ENCODE measurements at places on chromosomes 3 and 15.

DNA sequence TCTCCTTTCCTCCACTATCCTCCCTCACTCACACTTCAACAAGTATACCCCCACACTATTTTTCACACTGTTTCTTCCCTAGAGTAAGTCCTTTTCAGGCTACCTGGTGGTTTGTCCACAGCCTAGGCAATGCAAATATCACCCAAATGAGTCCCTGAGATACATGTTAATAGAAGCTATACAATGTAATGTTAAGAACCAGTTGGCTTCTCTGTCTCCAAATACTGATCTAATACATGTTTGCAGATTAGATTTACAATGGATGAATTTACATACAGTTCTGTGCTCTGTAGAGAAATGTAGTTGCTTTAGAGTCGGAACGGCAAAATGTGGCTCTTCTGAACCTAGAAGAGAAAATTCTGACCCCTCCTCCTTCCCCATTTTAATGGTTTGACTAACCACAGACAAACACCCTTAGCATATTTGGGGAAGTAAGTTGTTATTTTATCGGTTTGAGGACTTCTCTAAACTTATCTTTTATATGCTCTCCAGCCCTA lies 63.6 kb upstream of the MBNL1 start:
- peak; percentile 96 for DNase-seq

DNA sequence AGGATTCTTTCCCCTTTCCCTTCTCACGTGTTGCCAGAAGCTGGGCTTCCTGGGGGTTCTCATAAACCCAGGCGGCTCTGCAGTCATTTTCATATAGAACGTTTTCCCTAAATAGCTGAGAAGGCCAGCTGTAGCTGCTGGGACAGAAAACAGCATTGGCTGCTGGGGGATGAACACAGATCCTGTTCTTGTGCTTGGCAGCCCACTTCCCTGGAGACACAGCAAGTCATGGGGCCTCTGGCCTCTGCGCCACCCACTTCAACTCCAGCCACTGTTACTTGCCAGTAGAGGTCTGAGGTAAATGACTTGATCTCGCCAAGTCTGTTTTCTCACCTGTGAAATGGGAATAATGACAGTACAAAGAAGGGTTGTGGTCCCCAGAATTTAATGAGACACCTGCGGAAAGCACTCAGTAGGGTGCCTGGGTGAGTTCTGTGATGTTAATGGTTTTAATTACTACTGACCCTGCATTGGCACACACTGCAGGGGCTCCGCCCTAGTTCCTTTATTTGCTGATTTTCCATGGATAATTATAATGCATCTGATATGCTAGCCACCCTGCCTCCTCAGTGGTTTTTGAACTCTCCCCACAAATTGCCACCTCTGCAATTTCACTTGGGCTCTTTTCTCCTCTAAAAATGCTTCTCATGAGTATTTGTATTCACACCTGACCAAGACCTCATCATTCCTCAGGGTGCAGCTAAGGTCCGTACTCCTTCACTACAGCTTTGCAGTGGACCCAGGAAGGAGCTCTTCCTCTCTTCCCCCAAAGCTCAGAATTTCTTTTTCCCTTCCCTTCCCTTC lies 274.7 kb downstream of the RPLP1 start:
- no peak for DNase-seq

GRCh38 chr3:169354774-169355501 lies 308.6 kb downstream of the MECOM start:
- DNase-seq = peak; percentile 7

GRCh38 chr15:51874751-51875644 lies 45.5 kb downstream of the TMOD3 start:
- DNase-seq = peak; percentile 34

DNA sequence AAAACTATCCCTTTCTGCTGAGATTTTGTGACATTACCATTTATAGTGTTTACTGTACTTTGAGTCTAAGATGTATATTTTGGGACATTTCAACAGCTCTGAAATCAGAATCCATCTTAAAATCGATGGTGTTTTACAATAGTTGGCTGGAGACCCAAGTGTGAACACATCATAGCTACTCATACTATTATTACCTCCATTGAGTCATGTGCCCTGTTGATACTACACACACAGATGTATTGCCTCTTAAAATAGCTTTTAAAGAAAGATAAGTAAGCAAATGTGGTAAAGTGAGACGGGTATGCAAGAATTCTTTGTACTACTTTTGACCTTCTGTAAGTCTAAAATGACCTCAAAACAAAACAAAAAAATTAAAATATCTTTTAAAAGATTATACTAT lies 6.7 kb downstream of the LMOD3 start:
- no peak for DNase-seq

DNA sequence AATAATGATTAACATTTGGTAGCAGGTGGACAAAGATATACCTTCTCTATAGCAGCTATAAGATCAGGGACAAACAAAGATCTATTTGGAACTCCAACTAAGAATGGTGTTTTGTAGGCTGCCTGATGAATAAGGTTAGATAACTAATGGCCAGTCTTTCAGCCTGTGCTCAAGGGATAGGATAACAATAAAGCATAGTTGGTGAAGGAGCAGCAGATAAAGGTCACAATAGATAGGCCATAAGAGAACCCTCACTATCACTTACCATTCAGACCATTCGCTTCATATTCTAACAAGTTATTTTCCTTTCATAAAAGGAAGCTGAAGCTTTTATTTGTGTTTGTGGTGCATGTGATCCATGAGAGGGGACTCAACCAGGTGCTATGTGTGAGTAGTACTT lies 19.8 kb downstream of the EPM2AIP1 start:
- DNase-seq = peak; percentile 29
